ENCODE measurements at places on chromosomes 12 and 14. TPM values are rescaled to one million over a fixed set of nuclear protein-coding genes. Genes with fewer than 3 reads are reported as not detected.

Gene NR4A1
- total RNA-seq: 4.4 TPM

Gene PRB2
- not detected for total RNA-seq

Gene ABHD12B
- not detected for total RNA-seq

GRCh38 chr14:49966304-49966809 lies 73.5 kb downstream of the ARF6 start:
- no peak for DNase-seq
